Ureter (tissue), 1 donor: ENCODE measurements at places on chromosomes 1 and 21. TPM values are rescaled to one million over a fixed set of nuclear protein-coding genes. Genes with fewer than 3 reads are reported as not detected.

Gene CAPN9
- total RNA-seq: 3.0 TPM

Gene RGS13
- 0.62 TPM for total RNA-seq

Gene CAMK2N1
- 39.5 TPM for total RNA-seq

Gene TAL1
- 3.2 TPM for total RNA-seq

Gene TMPRSS3
- 1.7 TPM for total RNA-seq

Gene TEKT2
- not detected for total RNA-seq

Gene FCRL6
- total RNA-seq: 0.49 TPM

Gene FALEC
- not detected for total RNA-seq

Gene BNIPL
- total RNA-seq: 10.5 TPM

Gene S100A5
- 0.86 TPM for total RNA-seq

Gene ARPC5
- total RNA-seq: 77.7 TPM

Gene RNF223
- 6.3 TPM for total RNA-seq

DNA sequence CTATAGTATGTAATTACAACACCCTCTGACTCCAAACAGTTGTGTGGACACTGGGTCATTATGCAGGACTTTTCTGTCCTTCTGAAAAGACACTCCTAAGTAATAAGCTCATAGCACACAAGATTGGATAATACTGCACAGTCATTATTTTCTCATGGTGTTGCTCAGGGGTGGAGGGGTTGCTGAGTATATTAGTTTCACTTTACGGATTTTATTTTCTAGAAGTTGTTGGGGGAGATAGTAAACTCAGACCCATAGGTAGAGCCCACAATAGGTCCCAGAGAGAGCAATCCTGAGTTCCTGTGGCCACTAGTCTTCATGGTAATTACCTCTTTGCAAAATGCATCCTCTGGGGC, 53.4 kb downstream of the DUSP10 start:
- no peak for DNase-seq

DNA sequence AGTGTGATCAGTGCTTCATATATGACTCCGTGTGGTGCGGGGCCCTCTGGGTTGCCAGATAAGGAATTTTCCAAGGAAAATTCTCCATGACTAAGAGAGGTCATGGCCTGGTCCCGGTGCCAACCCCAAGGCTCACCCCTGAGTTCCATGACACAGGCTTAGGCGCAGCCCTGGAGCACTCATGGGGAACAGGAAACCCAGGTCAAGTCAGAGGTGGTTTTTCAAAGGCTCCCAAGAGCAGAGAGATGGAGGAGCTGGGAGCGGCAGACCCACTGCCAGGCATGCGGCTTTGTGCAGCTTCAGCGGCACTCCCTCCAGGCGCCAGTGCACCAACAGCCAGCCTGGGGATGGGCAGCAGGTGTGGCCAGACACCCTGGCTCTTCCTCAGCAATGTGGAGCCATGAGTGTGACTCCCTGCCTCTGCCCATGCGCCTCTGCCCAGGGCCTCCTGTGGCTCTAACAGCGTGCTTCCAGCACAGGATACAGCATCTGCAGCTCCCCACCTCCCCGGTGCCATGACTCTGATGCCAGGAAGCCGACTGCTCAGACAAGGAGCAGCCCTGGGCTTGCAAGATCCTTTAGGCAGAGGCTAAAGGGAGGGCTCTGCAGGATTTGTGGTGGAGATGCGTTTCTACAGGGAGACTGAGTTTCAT, 47.3 kb downstream of the GPR161 start:
- DNase-seq: no peak

- no peak for DNase-seq
Measured at GRCh38 chr1:61436016-61436415, 288.9 kb downstream of the TM2D1 start.

GRCh38 chr1:2414297-2414958, 2.1 kb upstream of the PEX10 start:
- peak; percentile 86 for DNase-seq

- no peak for DNase-seq
Measured at GRCh38 chr1:159962176-159962575, 8.1 kb upstream of the SLAMF9 start.

DNA sequence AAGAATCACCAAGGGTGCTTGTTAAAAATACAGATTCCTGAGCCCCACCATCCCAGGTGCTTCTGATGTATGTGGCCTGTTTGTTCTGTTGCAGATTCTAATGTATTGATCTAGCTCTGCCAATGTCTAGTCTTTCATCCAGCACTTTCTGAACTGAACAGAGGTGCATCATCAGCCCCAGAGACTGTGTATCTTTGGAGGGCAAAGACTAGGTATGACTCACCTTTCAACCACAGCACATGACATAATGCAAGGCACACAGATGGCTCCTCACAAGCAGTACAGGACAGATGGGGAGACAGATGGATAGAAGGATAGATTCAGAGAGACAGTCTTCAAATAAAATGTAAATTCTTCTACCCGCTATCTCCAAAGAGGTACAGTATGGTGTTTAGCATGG, 32.3 kb downstream of the CD58 start:
- no peak for DNase-seq

GRCh38 chr1:111649227-111649626, 29.6 kb downstream of the RAP1A start:
- no peak for DNase-seq

DNA sequence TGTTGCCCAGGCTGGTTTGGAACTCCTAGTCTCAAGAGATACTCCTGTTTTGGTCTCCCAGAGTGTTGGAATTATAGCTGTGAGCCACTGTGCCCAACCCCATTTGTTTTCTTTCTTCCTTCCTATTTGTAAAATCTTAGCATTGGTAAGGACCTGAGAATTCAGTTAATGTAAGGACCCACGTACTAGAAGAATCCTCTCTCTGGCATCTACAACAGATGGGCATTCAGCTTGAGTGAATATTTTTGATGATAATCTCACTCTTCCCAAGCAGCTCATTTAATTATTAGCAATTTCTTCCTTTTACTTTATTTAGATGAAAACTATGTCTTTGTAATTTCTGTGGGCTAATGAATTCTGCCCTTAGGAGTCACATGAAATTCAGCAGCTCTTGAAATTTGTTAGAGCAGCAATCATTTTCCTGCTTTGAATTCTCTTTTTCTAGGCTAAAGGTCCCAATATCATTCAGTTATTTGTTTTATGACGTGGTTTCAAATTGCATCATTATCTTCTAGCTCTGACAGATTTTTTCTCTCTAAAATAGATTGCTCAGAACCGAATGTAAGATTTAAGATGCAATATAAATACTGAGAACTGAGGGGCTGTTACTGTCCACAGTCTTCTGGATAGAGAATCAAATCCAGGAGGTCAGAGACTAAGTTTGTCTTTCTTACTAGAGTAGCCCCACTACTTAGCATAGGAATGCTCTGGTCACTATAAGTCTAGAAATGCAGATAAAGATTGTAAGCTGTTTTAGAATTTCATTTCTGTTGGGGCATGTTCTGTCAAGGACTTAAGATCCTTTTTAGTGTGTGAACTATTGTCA, 59.4 kb downstream of the EPB41 start:
- no peak for DNase-seq

DNA sequence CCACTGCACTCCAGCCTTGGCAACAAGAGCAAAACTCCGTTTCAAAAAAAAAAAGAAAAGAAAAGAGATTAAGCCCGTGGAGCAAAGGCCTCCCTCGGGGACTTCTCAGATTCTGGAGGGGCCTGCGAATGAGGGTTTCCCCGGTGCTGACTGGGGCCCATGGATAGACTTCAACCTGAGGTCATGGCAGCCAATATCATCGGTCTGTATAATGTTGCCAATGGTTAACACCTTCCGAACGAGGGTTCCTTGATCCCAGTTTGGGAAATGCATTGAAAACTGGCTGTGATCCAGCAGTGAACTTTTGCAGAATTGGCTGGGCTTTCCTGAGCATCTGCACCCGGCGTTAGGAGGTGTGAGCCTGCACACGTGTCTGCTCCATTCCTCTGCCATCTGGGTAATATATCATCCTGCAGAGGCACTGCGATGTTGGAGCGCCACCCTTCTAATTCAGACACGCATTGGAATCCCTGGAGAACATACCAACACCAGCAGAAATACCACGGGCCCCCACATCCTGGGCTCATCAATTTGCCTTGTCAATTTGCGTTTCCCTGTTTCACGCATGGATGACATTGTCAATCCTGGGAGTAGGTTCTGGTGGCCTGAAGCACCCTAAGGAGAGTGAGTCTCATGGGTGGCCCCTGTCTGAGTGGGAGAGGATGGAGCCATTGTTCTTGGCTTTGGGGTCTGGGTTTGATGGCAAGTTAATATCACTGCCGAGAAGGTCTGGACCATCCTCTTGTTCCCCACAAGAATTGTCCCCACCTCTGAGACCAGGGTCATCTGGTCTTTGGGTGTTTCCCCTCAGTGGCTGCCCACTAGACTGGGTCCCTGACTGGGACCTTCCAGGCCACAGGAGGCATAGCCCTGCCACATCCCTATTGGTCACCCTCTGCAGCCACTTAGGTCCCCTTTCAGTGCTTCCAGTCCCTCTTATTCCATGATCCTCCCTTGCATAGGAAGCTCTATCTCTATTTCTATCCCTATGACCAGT, 441.0 kb downstream of the PTPRU start:
- peak; percentile 26 for DNase-seq

- no peak for DNase-seq
Measured at GRCh38 chr1:101142244-101142643, 94.6 kb upstream of the S1PR1 start.

- no peak for DNase-seq
Measured at GRCh38 chr1:109661391-109661790, 5.5 kb downstream of the GSTM4 start.

DNA sequence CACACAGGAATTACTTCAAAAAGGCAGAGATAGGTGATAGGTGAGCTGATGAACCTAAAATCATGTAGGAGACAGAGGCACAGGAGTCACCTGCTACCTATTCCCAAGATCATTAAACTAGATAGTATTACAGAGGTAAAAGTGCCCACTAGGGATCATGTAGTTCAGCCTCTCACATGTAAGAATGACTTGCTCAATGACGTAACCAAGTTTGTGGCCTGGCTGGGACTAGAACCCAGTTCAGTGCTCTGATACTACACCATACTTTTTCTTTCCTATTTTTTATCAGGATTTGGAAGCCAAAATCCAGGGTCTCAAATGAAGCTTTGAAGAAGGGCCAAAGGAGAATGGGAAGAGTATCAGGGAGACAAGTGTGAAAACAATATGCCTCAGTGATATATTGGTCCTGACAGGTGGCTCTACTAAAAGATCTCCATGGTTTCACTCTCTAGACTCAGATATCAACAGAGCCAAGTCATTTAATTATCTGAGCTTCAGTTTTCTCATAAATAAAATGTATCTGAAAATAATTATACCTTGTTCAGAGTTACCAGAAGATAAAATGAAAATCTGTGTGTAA, 87.3 kb upstream of the SLFNL1 start:
- no peak for DNase-seq

DNA sequence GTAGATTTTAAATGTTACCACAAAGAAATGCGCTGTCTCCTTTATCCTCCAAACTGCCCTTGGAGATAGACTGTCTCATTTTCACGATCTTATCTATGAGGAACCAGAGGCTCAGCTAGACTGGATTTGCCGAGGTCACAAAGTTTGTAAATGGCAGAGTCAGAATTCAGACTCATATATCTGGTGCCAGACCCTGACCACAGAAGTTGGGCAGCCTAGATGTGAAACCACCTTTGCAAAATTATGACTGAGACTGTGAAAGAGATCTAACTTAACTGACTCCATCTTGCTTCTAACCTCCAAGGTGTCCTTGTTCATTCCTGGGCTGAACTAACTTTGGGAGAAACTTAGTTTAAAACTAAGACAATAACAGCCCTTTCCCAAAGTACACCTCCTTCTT, 14.1 kb downstream of the CNR2 start:
- DNase-seq: no peak

GRCh38 chr1:210143465-210144062, 89.0 kb upstream of the SERTAD4 start:
- peak; percentile 57 for DNase-seq

- no peak for DNase-seq
Measured at GRCh38 chr1:8567146-8567545, 249.2 kb downstream of the SLC45A1 start.

GRCh38 chr1:46490406-46490655, 695 bp downstream of the DMBX1 start:
- DNase-seq: no peak

DNA sequence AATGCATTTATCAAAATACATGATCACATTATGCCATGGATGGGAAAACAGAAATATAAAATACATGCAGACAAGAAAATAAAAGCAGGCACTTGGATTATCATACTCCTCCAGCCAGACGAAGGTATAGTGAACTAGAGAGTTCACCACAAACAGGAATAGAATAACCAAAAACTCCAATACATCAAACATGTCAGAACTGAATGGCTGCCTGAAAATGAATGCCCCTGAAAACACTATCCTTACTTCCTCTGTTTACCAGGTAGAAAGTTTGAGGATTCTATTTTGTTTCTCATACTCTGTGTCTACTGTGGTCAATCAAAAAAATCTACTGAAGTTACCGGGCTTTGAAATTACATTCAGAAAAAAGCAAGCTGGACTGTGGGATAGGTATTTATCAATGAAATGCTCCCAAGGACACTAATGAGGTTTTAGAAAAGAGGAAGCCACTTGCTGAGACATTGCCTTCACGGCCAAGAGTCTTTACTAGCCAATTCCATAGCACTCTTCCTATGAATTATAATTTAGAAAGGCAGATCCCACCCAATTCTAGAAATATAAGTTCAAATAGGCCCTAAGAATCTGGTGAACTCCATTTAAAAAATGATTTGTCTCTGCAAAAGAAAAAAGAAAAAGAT, 197.7 kb downstream of the SMYD3 start:
- DNase-seq: no peak

DNA sequence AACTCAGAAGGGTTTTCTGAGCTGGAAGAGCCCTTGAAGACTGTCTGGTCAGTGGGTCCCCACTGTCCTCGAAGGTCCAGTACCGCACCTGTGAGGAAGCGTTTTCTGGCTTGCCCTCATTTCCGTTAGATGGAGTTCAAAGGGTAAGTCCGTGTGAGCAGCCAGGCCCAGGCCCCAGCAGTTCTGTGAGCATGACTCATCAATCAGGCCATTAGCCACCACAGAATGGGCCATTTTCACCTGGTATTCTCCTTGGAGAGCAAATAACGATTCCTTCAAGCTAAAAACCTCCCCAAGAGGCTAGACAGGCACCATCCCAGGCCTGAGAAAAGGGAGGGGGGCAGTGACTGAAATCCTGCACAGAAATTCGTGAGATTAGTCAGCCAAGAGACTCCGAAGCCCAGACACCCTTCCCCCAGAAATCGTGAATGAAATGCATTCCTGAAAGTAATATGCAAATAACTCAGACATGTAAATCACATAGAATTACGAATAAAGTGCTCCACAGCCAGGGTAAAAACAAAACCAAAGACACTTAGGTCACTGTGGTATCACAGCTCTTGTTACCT, 66.0 kb downstream of the BCAR3 start:
- DNase-seq: no peak

- DNase-seq: peak; percentile 84
Measured at GRCh38 chr1:16009030-16009460, 5.0 kb downstream of the SRARP start.
